ENCODE measurements at places on chromosomes 12 and 14. TPM values are rescaled to one million over a fixed set of nuclear protein-coding genes. Genes with fewer than 3 reads are reported as not detected.

GRCh38 chr12:84603484-84604248 is 308.9 kb downstream of the SLC6A15 start:
- no peak for DNase-seq

GRCh38 chr12:121579190-121579791 is 1.5 kb downstream of the KDM2B start:
- DNase-seq = peak; percentile 65

DNA sequence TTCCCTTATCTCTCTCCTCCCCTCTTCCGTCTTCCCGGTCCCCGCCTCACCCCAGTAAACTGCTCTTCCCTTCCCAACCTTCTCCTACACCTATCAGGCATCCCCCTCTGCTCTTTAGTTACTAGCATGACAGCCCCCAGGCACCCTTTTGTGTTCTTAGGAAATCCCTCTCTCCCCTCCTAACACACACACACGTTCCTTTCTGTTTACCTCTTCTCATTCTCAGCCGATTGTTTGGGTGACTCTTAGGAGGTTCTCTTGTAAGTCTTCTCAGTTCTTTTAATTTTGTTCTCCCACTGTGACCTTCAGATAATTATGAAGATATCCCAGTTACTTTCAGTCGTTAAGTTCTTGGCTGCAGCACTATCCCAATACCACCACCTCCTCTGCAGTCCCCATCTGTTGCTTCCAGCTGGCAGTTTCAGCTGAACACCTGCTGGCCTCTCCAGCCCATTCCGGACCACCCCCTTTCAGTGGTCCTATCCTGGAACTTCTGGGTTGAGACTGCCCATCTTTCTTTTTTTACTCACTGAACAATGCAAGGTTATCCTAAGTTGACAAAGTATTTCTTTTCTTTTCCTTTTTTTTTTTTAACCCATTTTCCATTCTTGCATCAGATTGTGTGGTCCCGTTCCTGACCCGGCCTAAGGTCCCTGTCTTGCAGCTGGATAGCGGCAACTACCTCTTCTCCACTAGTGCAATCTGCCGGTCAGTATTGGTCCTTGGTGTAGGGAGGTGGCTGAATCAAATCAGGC is 711 bp downstream of the MARS1 start:
- no peak for DNase-seq

DNA sequence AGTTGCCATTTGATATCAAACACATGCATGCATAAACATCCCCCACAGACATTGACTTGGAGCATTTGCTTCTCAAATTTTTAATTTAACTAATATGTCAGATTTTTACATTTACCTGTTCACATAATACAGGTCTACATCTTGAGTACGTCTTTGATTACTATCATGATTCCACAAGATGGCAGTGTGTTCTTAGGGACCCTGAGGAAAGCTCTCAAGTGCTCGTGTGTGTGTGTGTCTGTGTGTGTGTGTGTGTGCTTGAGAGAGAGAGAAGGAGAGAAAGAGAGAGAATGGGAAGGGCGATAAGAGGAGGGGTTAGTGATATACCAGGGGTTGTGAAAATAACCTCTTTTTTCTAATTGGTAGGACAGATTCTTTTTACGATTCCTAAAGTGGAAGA is 167.1 kb upstream of the OR4E1 start:
- DNase-seq = no peak

GRCh38 chr14:104334424-104335161 is 196.2 kb downstream of the KIF26A start:
- DNase-seq = no peak

- DNase-seq = no peak
These were observed 38.8 kb downstream of the HSD17B6 start for GRCh38 chr12:56801661-56802622.

DNA sequence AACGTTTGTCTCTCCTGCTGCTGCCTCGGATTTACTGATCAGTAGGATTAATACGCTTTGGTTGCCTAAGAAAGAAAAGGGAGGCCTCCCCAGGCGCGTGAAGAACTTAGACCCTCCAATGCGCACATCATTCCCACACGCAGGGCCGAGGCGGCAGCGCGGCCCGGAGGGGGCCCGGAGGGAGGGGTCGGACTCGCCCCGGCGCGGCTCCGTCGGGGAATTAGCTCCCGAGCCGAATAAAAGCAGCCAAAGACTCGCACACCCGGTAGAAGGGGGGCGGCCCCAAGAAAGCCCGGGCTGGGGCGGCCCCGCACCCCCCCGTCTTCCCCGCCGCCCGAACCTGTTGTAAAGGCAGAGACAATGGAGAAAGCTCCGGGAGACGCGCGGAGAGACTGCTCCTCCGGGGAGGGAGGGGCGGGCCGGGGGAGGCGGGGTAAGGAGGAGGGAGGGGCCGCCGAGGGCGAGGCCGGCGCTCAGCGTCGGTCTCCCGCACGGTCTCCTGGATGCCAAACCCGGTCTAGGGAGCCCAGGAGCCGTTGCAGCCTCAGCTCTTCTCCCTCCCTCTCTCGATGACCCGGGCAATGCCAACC is at the start of gene NELL2:
Gene NELL2 (minus strand): TSS at position 362 of the 590 bp plus-strand sequence. CDS start 446 bp downstream, outside the sequence.
- DNase-seq = peak; percentile 60

DNA sequence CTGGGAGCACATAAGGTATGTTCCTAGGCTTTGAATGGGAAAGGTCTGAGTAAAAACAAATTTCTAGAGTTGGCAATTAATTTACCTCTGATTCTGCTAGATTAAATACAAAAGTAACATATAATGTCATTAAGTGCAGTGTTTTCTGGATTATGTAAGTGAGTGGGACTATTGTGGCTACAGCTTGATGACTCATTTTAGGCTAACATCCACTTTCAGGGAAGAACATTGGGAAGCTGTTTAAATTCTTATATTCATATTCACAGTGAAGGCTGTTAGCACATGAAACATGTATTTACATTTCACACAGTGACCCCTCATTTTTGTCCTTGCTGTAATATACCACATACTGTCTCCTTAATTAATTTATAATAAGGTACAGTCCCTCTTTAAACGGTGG is 13.2 kb upstream of the BMAL2 start:
- DNase-seq = no peak

GRCh38 chr12:107397890-107398500 is 287.6 kb upstream of the PWP1 start:
- no peak for DNase-seq

- no peak for DNase-seq
These were observed 177.3 kb downstream of the BMP4 start for GRCh38 chr14:53779301-53779700.

PRPF39 gene
- total RNA-seq = 27.0 TPM

RNASE3 gene
- not detected for total RNA-seq

RNF212B gene
- not detected for total RNA-seq

CLECL1 gene
- 0.27 TPM for total RNA-seq
